ENCODE measurements at places on chromosomes 5 and 9.
A peak's percentile ranks its signal among the peaks of the same experiment; 100 is the strongest.

DNA sequence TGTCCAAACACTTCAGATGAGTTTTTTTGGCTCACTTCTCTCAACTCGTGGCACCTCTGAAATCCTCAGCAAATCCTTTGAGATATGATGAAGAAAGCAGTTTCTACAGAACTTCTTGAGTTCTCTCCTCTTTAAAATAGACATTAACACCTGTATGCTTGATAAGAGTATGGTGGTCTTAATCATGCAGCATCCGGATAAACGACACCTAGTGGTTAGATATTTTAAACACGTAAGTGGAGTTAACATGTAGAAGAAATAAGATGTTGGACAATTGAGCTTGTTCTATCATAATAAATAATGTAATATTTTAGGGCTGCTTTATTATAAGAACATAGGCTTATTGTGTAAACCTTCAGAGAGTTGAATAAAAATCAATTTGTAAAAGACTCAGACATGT is 324.8 kb downstream of the CYLC2 start:
- no peak for DNase-seq

DNA sequence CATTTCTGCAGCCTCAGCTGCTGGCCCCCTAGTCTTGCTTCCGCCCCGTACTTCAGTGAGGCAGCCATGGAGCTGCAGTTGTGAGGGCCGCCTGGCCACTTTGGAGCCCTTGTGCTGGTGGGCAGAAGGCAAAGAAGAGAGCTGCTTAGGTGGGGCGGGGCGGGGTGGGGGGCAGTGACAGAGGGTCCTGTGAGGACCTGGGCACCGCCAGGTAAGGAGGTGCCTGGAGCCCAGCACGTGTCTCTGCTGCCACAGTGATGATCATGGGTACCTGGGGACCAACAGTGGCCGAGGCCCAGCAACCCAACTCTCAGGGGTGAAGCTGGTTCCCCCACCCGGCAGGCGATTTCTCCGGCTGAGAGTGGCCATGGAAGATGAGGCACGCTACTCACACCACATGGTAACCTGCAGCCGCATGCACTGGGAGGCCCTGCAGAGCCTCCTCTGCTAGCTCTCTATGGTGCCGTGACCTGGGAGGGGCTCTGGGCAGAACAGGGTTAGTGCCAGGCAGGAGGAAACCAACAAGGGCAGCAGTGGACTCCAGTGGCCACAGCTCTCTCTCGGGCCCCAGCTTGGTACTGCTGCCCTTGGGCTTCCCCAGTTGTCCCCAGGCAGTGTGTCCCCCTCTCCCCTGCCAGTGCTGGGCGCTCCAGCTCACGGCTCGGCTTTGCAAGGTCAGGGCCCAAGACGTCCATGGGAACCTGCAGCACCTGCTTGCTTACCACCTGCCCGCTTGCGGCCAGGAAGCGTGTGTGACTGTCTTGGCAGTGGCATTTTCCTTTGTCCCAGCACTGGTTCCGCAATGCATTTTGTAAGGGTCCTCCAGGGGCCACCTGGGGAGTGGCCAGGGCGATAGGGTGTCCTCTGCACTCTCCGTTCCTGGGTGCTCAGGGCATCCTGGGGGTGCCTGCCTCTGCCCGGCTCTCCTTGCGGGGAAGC is 24.0 kb downstream of the NDUFS6 start:
- no peak for DNase-seq

DNA sequence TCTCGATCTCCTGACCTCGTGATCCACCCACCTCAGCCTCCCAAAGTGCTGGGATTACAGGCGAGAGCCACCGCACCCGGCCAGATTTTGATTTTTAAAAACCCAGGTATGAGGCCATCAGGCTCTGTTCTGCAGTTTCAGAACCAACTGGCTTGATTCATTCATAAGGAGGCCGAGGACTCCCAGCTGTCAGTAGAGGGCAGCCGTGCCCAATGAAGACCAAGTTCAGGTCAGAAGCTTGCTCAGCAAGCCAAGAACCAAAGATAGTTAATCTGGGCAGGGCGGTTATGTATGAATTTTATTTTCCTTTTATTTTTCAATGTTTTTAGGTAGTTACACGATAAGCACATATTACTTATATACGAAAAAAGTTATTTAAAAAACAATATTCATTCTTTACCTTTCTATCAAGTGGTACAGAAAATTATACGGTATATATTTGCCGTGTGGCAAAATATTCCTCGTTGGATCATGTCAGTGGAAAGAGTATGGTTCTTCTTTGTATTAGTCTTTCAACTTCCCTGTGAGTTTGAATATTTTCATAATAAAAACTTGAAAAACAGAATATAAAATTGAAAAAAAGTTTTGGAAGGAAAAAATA is 18.0 kb downstream of the MGAT1 start:
- peak; percentile 86 for DNase-seq

DNA sequence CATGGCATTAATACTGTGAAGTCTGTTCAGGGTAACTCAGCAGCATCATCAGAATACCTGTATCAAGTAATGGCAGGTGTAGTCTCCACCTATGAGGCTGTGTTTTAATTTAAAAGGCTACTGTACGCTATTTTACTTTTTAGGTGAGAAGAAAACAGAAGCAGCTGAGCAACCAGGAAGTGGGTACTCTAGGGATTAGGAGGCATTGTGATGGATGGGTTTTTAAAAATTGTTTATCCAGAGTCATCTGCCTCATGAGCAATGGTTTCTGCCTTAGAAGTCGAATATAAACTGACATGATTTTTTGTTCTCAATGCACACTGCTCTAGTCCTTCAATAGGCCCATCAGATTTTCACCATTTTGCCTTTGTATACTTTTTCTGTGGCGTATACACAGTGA is 42.6 kb downstream of the PSIP1 start:
- DNase-seq = no peak

DNA sequence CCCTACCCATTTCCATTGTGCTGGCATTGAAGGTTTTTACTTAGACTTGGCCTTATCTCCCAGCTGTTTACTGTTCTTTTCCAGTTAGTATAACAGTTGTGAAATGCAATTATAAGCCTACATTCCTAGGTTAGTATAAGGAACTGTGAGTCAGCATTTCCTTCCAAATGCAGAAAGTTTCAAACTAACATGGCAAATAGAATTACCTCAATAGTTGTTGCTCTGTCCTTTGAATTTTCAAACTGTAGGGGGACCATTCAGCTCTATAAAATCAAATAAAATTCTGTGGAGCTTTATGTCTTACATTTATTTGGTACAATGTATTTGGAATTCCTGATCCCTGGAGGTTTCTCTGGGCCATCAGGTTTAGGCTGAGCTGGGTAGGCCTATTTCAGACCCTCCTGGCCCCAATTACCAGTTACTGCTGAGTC is 47.2 kb downstream of the ARHGEF28 start:
- peak; percentile 77 for DNase-seq

DNA sequence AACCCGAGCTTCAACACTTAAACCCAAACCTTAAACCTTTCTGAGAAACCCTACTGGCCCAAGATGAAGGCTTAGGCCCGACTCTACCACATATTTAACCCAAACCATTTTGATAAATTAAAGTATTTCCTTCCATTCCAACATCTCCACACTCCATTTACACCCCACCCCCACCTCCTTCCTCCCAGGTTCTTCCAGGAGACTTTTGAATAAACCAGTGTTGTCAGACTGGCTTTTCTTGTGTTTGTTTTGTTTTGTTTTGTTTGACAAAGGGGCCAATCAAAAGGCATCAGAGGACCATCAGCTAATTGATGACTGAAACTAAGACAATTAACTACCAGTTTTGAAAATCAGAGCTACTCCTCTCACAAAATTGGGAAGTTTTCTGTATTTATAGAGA is 4.6 kb upstream of the ZNF608 start:
- DNase-seq = no peak

- no peak for DNase-seq
These were observed 3.3 kb downstream of the SLC46A2 start for GRCh38 chr9:112887381-112887780.

- no peak for DNase-seq
These were observed 75.9 kb upstream of the ADAMTSL1 start for GRCh38 chr9:18398038-18398437.

- peak; percentile 19 for DNase-seq
These were observed 4.3 kb downstream of the CNOT8 start for GRCh38 chr5:154862766-154863165.

All from fibroblast of skin of scalp (primary cell).